ENCODE measurements at places on chromosomes 1 and 21. TPM values are rescaled to one million over a fixed set of nuclear protein-coding genes. Genes with fewer than 3 reads are reported as not detected.

ABCG1 gene
- 0.19 TPM for total RNA-seq

DESI2 gene
- total RNA-seq = 39.1 TPM

PRELP gene
- not detected for total RNA-seq

CAMK2N1 gene
- total RNA-seq = 66.0 TPM

MYCL gene
- total RNA-seq = 0.59 TPM

AK5 gene
- total RNA-seq = not detected

HRNR gene
- total RNA-seq = not detected

KIF17 gene
- not detected for total RNA-seq

CCDC190 gene
- total RNA-seq = not detected

OR2M3 gene
- total RNA-seq = not detected

OR10J1 gene
- total RNA-seq = not detected

IRF6 gene
- 44.1 TPM for total RNA-seq

KRTAP19-3 gene
- total RNA-seq = not detected

RSPO1 gene
- total RNA-seq = not detected

RASSF5 gene
- total RNA-seq = 6.1 TPM

PTCH2 gene
- total RNA-seq = 0.76 TPM

TNFRSF18 gene
- total RNA-seq = not detected

F3 gene
- total RNA-seq = 387 TPM

CLCNKB gene
- not detected for total RNA-seq

All from Calu3 (cell line).